ENCODE measurements at places on chromosomes 5 and 9.

DNA sequence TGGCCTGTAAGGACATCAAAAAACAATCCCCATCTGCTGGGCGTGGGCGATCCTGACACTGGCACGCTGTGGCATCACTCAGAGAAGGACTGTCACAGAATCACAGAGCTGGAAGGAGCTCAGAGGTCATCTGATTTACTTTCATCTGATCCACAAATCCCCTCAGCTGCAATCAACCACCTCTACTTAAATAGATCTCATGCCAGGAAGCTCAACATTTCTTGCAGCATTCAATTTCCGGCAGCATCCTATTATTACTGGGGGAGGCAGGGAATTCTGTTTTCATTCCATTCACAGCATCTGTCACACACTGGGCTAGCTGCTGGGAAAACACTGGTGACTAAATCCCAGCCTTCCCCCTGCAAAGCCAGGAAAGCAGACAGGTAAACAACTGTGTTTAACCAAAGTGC is 38.3 kb downstream of the RETREG1 start:
- no peak for DNase-seq

DNA sequence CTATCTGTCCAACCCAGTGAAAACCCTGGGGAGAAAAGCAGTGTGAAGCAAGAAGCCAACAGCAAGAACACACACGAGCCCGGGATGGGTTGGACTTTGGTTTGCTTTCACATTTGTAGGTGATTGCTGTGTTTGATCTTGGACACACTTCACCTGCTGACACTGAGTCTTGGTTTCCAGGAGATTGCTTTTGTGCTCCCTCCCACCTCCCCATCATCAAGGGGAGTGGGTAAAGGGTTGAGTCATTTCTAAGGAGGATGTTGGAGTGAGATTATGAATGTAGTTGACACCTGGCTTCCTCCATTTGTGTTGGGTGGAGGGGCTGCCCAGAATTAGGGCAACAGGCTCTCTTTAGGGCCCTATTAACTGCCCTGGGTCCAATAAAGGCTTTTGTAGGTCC is 37.5 kb downstream of the ANKDD1B start:
- no peak for DNase-seq

GRCh38 chr9:80560976-80561375 is 989.2 kb downstream of the TLE4 start:
- DNase-seq: no peak

GRCh38 chr5:6659941-6660684 is 26.9 kb downstream of the SRD5A1 start:
- DNase-seq: no peak

DNA sequence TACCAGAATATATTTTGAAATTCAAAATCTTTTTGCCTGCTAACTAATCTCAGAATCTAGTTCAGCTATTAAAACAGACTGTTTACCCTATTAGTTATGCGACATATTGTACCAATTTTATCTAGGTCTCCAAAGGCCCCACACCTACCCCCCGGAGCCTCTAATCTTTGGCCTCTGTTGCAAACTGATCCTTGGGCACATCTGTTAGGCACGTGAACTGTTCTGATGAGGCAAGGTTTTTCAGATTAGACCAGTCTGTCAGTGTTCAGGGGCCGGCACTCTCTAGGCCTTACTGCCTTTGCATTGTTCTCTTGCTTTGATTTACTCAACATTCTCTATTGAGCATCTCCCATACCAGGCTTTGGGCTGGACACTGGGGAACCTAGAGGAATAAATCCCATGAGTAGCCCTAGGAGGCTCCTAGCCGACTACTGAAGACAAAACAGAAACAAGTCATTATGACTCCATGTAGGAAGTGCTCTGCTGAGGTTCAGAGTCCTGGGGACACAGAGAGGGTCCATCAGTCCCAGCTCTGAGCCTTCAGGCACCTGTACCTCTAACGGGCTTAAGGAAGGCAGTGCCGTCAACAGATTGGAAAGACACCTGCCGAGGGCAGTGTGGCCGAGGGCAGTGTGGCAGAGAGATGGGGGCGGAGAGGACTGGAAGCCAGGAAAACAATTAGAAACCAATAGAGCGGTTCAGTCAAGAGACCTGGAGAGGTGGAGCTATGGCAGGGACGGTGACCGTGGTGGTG is 245.1 kb downstream of the AOPEP start:
- no peak for DNase-seq

DNA sequence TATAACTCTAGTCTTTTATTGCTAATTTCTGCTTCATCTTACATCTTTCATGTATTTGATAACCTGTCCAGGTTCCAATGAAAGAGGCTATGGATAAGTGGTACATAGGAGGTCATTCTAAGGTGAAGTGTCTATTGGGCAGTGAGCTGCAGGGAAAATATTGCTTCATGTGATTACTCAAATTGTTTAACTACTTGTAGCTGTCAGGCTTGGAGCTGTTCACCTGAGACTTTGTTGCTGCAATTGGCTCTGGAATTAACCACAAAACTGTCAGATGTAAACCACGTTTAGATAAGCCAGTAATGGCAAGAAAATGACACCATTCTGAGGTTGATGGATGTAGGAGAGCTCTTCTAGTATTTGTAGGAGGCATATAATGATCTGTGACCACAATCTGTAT is 26.0 kb downstream of the ADAMTSL1 start:
- no peak for DNase-seq

- no peak for DNase-seq
Measured at GRCh38 chr5:124232515-124232914, 513.9 kb downstream of the ZNF608 start.

DNA sequence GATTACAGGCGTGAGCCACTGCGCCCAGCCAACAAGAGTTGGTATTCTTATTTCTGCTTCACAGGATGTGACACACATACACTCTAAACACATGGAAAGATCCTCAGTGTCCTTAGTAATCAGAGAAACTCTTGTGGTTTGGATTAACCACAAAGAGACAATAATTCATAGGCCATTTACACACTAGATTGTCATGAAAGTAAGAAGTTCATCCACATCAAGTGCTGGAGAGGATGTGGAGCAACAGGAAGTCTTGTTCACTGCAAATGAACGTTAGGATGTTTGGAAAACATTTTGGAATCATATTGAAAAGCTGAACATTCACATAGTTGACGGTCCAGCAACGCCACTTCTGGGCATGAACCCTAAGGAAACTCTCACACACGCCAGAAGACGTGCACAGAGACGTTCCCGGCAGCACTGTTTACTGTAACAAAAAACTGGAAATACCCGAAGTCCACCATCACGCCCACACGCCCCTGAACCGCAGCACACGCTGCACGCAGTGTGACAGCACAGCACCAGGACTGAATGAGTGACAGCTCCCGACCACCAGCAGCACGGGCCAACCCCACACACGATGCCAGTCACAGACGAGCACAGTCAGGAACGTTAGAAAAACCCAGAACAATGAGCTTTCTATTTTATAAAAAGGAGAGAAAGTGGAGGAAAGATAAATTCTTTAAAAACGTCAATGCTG is 87.6 kb downstream of the COL23A1 start:
- DNase-seq: no peak

DNA sequence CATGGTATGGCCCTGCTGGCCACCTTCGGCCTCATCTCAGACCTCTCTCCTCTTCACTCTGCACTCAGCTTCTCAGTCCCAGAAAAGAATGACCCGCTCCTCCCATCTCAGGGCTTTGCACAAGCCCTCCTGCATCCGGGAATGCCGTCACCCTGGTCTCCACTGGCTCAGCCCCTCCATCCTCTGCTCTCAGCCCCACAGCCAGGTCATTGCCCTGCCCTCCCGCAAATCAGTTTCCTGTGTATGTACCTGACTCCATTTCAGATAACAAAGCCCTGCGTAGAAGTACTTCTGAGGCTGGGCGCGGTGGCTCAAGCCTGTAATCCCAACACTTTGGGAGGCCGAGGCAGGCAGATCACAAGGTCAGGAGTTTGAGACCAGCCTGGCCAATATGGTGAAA is 28.9 kb upstream of the EEIG1 start:
- no peak for DNase-seq

GRCh38 chr9:128390813-128391711 is 19.9 kb downstream of the URM1 start:
- DNase-seq: no peak
